Body of pancreas (tissue), 4 donors: ENCODE measurements at places on chromosomes 7 and 10. TPM values are rescaled to one million over a fixed set of nuclear protein-coding genes. Genes with fewer than 3 reads are reported as not detected.

- no peak for DNase-seq
These were observed 1150.3 kb downstream of the TYW1 start for GRCh38 chr7:68146983-68147382.

DNA sequence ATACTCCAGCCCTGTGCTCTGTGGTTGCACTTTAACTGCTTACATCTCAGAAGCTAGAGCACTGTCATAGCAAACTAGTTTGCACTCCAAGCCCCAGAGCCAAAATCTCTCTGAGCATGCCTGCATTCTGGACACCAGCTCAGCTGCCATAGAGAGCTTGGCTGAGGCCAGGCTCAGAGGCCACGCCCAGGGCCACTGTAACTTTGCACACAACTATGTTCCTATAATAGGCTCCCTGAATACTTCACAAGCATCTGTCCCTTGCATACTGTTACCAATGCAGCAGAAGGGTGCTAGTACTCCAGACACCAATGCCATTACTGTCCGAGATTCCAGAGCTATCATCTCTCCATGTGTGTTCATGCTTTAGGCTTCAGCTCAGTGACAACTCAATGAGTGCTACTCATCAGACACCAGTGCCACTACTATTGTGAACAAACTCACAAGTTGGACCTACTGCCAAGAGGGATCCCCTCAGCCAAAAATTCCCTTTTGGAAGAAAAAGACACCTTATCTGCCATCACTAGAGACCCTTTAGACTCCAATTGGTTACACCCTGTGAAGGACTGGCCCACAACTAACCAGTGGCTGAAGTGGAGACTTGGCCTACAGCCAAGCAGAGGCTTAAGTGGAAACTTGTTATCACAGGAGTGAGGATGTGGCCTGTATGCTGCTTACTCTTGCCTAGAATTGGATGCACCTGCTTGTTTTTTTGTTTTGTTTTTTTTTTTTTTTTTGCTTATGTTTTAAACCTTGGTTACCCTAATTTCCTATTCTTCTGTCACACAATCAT lies 211.6 kb upstream of the MAGI2 start:
- no peak for DNase-seq

- no peak for DNase-seq
These were observed 1.0 kb downstream of the ACSL5 start for GRCh38 chr10:112374724-112375541.

GRCh38 chr7:26165950-26166683 lies 14.1 kb downstream of the NFE2L3 start:
- no peak for DNase-seq

DNA sequence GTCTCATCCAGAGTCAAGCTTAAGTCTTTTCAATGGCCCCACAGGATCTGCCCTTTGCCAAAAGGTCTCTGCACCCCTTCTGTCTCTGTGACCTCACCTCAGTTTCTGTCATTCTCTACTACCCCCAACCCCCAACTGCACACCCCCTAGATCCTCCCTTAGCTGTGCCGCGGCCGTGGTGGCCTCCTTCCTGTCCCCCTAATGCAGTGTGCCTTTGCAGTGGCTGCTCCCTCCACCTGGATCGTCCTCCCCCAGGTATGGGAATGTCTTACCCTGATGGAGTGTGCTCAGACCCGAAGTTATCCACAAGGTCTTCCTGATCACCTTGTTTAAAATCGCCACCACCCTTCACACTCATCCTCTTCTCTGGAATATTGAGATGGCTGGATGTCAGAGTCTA lies 9.6 kb downstream of the FGF8 start:
- no peak for DNase-seq

GRCh38 chr10:129021594-129022304 lies 445.3 kb upstream of the MGMT start:
- no peak for DNase-seq

Gene UNCX
- not detected for total RNA-seq

DNA sequence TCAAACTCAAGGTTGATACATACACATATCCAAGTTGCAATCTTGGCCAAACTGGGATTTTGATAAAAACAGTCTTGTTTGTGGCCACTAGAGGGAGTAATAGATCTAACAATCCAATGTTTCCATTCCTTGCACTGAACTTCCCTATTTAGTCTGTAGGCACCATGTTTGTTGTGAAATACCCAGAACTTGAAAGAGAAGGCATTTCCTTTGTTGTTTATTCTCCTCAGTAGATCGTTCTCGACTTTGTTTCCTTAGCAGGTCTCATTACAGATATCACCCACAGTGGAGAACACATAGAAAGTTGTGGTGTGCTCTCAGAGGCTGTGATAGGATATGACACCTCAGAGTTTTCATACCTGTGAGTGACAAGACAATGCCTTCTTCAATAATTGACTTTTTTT lies 70.3 kb upstream of the MXI1 start:
- DNase-seq, result no peak

Gene OGDH
- 46.1 TPM for total RNA-seq

GRCh38 chr10:77881636-77882035 lies 44.9 kb downstream of the DLG5 start:
- DNase-seq, result no peak

DNA sequence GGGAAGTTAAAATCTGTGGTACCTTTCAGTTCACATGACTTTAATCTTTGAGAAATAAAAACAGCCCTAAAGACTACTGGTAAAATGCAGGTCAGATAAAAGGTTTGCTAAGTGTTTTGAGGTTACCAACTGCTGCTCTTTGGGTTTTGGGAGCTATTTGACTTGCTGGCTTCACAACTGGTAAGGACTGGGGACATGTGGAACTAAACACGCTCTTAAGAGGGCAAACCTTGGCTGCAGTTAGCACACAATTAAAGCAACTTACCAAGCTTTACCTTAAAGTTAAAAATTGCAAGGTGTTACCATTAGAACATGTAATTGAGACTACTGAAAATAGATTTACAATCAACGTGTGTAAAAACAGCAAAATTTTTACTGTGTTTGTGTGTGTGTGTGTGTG lies 220.2 kb downstream of the PHF14 start:
- no peak for DNase-seq

- no peak for DNase-seq
These were observed 79.2 kb downstream of the CCDC3 start for GRCh38 chr10:12922117-12922900.

- no peak for DNase-seq
These were observed 162.3 kb downstream of the CAMK1D start for GRCh38 chr10:12511651-12512050.

Gene SFTPA1
- total RNA-seq, result not detected

DNA sequence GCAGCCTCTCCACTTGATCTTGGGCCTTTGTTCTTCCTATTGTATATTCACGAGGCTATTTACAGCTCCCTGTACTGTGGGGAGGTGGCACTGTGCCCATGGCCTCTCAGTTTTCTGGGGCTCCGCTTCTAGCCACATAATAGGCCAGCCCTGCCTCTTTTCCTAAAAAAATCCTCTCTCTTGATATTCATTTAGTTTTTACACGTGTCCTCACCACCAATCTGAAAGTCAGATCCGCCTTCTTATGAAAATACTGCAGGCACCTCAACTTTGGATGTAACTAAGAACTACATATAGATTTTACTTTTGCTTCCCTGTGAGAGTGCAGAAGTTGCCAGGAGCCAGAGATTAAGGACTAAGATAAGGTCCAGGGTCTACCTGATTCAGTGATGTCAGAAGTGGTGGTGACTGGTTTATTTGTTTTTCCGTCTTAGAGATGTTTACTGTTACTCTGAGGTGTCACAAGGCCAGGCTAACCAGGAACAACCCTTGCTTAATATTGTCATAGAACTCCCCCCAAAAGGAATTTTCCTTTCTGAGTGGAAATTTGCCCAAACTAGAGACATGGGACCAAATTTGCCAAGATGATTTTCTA lies 7.8 kb downstream of the BAMBI start:
- DNase-seq, result no peak

- DNase-seq, result no peak
These were observed 28.5 kb upstream of the ZMYND11 start for GRCh38 chr10:106740-107139.

Gene CLCN1
- not detected for total RNA-seq

DNA sequence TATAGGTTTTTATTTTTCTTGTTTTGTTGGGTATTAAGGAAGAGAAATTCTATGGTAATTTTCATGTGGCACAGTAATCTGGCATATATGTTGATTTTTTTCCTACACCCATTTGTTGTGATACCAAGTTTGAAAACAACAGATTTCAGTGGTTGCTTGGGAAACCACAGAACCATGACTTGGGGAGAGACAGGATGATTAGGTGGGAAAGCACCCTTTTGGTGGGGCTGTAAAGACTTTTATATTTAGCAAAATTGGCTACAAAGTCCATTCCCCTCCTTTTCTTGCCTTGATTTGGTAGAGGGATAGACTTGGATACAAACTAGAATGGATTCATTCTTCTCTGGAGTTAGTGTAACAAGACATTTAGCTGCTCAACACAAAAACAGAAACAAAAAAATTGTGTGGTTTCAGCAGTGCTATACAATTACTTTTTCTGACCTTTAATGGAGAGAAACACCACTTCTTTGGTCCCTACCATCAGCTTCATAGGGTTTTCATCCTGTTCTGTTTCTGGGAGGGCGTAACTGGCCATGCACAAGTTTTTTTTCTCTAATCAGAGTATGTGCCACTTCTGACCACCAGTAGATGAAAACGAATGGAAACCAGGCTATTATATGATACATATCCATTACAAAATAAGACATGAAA lies 52.7 kb downstream of the FIGNL1 start:
- DNase-seq, result no peak

- DNase-seq, result peak; percentile 52
These were observed 4.1 kb downstream of the KLF6 start for GRCh38 chr10:3780771-3781467.

DNA sequence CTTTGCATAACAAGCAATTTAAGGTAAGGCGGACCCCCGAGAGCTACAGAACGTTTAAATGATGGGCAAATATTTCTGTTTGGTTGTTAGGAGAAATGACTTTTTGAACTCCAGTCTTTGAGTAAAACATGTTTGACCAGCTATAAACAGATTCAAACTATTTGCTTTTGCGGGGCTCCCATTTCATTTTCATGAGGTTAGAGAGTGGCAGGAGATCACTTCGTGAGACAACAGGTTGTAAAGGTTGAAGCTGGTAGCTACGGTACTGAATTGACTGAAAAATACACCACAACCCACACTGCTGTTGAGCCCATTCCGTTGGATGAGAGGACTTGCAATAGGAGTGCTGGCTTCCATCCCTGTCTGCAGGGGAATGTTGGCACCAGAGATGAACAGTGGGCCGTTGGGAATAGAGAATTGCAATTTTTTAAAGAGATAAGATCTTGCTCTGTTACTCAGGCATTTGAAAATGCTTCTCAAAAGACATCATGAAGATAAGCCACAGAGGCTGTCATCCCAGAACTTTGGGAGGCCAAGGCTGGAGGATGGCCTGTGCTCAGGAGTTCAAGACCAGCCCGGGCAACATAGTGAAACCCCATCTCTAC lies 65.7 kb upstream of the CARD11 start:
- no peak for DNase-seq

GRCh38 chr7:33261585-33261984 lies 132.2 kb downstream of the BBS9 start:
- DNase-seq, result no peak

DNA sequence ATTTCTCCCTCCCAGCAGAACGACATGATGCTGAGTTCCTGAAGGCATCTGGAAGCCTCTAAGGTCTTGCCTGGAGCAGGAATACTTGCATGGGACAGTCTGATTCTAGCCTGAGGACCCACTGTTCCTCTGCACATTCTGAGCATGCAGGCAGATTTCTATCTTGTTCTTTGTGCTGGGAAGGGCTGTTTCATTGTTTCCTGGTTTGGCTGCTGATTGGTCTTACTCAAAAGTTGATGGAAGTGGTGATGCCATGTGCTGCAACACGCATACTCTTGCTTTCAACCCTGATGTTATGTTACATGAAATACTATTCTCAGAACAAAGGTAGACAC lies 307.0 kb downstream of the GATA3 start:
- DNase-seq, result no peak

- DNase-seq, result no peak
These were observed 221.0 kb downstream of the CDK14 start for GRCh38 chr7:90817151-90817550.

Gene MINDY4
- total RNA-seq, result 8.6 TPM

DNA sequence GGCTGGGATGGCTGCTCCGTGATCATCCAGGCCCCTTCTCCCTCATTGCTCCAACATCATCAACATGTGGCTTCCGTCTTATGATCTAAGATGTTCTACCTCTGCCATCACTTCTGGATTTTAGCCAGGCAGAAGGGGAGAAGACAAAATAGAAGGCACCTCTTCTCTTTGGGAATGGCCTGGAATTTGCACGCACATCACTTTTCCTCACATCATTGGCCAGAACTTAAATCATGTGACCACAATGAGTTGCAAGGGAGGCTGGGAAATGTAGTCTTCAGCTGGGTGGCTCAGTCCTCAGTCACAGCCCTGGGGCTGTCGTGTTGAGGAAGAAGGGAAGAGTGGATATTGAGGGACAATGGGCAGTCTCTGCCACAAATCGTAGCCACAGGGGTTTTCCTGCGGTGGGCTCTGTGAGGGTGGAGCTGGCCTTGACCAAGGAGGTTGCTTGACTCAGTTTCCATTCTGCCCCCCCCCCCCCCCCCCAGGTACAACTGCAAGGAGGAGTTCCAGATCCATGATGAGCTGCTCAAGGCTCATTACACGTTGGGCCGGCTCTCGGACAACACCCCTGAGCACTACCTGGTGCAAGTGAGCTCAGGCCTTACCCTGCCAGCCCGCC lies 50.3 kb downstream of the PALD1 start:
- DNase-seq, result no peak

- peak; percentile 59 for DNase-seq
These were observed 13.1 kb downstream of the ADGRA1 start for GRCh38 chr10:133100706-133101415.

DNA sequence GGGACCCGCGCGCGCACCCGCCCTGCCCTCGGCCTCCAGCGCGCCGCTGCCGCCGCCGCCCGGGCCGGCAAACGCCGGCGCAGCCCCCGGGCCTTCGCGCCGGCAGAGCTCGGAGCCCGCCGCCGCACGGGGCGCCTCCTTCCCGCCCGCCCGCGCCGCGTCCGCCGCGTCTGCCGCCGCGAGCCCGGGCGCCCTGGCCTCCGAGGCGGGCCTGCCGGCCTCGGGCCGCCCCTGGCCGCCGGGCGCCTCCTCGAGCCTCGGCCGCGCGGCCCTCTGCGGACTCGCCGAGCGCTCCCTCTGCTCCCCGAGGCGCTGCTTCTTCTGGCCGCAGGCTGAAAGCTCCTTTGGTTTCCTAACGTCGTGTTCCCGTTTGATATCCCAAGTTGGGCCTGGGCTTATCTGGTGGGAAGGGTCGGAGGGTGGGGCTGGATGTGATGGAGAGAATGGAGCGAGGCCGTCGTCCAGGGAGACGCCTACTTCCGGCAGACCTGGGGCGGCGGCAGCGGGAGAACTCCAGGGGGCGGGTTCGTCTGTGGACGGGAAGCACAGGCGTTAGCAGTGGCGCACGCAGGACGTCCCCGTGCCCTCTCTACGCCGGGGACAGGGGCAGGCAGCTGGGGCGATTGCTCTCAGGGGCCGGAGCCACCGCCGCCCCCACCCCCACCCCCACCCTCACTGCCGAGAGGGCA lies 221.0 kb downstream of the PHTF2 start:
- DNase-seq, result peak; percentile 90

GRCh38 chr7:112497481-112497880 lies 16.7 kb downstream of the LSMEM1 start:
- no peak for DNase-seq

GRCh38 chr7:131538813-131539179 lies 17.6 kb downstream of the PODXL start:
- no peak for DNase-seq

- no peak for DNase-seq
These were observed 379.4 kb upstream of the KIAA1217 start for GRCh38 chr10:23829556-23829955.

- DNase-seq, result no peak
These were observed 8.9 kb downstream of the COL17A1 start for GRCh38 chr10:104076743-104077160.
